Stimulated activated CD8-positive, alpha-beta memory T cell treated with anti-CD3 and anti-CD28 coated beads, Interleukin-7, amount 100 ng/mL, for 1 hour (primary cell): ENCODE measurements at places on chromosomes 1 and 21.

DNA sequence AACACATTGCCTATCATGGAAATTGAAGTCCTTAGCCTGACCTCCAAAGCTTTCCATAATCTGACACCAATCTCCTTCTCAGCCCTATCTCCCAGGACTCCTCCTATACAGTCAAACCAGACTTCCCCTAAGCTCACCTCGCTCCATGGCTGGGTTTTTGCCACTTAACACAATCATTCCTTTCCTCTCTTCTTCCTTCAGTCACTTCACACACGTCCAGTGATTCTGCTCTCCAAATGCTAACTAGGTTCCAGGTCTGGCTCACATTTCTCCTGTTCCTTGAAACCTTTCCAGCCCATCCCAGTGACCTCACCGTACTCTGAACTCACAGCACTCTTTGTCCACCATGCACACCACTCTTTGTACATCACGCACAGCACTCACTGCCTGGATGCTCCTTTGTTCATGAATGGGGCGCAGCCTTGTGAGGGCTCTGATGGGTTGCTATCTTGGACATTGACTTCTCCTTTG lies 98.4 kb downstream of the GLUL start:
- no peak for DNase-seq

DNA sequence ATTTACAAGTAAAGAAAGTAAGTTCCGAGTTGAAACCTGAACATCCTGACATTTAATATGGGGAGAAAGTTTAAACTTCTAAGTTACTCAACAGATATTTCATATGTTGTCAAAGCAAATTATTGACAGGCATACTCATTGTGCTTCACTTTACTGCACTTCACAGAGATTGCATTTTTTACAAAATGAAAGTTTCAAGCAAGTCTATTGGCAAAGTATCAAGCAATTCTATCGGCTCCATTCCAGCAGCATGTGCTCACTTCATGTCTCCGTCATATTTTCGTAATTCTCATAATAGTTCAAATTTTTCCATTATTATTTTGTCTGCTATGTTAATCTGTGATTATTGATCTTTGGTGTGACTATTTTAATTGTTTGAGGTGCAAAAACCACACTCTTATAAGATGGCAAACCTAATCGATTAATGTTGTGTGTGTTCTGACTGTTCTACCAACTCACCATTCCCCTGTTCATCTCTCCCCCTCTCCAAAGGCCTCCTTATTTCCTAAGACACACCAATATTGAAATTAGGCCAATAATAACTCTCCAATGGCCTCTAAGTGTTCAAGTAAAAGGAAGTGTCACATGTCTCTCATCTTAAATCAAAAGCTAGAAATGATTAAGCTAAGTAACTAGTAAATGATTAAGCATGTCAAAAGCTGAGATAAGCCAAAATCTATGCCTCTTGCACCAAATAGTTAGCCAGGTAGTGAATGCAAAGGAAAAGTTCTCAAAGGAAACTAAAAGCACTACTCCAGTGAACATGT lies 68.2 kb upstream of the BCL9 start:
- no peak for DNase-seq

DNA sequence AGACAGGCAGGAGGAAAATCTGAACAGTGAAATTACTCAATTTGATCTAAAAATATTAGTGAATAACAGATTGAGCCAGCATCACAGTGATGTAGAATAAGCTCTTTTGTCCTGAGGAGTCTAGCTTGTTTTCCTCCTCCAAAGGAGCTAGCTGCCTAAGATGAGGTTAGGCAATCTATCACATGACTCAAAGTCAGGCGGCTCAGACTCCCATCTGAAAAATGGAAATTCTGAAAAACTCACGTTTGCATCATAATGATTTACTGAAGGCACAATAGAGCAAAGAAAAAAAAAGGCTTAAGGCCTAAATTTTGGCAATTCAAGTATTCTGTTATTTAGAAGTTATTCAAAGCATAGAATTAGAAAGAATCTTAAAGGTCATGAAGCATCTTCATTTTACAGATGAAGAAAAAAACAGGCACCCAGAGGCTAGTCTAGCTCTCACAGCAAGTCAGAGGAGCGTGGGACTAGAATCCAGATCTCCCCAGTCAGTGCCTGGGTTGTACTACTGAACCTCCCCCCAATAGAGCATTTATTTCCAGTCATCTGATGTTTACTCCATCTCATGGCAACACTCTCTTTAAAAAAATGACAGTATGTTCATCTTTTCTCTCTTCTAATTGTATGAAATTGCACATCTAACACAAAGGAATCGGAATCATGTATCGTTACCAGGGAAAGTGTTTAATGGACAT lies 62.5 kb upstream of the ATF3 start:
- no peak for DNase-seq

DNA sequence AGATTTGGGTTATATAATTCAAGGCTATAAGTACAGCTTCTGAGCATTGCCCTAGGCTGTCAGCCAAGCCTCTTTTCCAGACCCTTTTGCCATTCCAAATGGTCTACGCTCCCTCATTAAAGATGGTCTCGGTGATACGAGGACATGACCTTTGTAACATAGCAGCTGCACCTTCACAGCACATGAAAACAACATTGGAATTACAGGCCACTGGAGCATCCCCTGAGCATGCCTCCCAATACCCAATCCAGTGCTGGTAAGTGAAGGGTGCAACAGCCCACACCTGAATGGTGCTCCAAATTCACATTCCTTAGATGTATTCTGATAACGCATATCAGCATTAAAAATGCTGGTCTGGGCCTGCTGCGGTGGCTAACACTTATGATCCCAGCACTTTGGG lies 20.1 kb upstream of the PTPRF start:
- no peak for DNase-seq

DNA sequence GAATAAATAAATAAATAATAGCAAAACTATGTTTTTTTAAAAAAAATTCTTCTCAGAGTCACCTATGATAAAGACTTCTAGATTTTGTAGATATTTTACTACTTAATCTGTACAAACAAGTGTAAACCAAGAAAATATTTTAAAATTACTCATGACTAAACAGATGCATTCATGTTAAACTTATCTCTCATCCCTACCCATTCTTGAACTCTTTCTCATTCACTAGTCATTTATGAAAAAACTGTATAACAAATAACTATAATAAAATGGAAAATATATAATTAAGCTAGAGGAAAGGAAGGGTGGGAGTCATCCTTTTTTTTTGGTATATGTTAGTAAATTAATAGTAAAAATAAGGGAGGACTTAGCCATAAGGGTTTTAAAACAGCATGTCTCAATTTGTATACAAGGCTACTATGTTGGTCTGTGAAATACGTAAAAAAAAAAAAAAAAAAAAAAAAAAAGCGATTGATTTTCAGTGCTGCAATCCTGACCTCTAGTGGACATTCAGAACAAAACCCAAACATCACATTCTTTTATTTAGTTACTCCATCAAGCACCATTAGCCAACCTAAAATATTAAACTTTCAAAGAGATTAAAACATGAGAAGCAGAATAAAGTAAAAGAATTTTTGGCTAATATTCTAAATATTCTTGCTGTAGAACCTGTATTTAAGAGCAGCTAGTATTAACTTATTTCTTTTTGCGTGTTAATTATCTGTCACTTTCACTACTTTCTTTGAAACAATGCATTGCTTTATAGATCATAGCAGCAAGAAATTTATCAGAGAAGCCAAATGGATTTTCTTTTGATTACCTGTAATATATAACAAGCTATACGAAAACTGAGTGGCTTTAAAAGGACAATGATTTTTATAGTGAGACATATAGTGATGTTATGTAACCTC lies 255.8 kb upstream of the CACYBP start:
- DNase-seq: no peak

- DNase-seq: no peak
These were observed 15.6 kb upstream of the HJV start for GRCh38 chr1:146036965-146037646.

- no peak for DNase-seq
These were observed 10.7 kb downstream of the LEPR start for GRCh38 chr1:65431111-65431705.

DNA sequence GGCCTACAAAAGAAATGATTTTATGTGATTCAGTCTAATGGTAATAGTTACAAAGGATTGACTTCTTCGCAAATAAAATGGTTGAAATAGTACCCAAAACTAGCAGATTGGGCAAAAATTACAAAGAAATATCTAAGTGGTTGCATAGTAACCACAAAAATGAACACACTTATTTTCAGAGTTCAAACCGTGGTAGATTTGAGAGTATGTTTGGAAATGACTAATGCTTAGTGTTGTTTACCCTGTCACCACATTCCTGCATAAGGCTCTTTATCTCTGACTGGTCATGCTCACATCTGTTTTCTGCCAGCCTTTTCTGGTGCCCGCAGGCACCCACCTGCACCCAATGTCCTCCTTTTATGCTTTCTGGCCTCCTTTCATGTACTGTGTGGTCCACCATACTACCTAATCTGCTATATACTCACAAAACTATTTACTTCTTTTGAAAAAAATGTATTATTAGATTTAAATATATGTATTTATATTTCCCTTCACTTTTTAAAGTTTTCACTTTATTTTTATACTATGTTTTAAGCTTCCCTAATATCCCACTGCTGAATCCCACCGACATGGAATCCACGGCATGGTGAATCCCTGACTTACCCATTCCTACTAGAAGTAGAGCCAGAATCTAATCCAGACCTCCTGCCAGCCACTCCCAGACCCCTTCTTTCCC lies 30.3 kb downstream of the PTPRC start:
- no peak for DNase-seq

GRCh38 chr1:14415396-14415795 lies 183.1 kb upstream of the KAZN start:
- DNase-seq: no peak

- no peak for DNase-seq
These were observed 33.8 kb downstream of the CLIC6 start for GRCh38 chr21:34702341-34703170.

- DNase-seq: no peak
These were observed 348.7 kb downstream of the PAPPA2 start for GRCh38 chr1:176811511-176812288.

GRCh38 chr1:241992734-241993133 lies 6.2 kb downstream of the MAP1LC3C start:
- no peak for DNase-seq

GRCh38 chr1:4745560-4745959 lies 91.2 kb downstream of the AJAP1 start:
- no peak for DNase-seq

DNA sequence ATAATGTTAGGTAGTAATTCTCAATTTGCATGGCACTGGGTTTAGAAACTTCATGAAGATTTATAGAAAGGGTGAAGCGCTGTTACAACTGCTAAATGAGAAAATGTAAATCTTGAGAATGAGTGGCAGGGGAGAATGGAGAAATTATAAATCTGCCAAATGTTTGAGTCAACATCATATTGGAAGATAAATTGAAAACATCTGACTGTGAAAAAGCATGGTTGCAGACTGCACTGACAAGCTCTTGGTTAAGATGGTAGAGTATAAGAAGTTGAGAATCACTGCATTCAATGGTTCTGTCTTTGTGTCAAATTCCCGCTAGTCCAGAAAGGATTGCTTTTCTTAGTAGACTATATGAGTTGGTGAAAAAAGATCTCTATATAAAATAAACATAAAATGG lies 113.3 kb upstream of the DUSP10 start:
- no peak for DNase-seq

DNA sequence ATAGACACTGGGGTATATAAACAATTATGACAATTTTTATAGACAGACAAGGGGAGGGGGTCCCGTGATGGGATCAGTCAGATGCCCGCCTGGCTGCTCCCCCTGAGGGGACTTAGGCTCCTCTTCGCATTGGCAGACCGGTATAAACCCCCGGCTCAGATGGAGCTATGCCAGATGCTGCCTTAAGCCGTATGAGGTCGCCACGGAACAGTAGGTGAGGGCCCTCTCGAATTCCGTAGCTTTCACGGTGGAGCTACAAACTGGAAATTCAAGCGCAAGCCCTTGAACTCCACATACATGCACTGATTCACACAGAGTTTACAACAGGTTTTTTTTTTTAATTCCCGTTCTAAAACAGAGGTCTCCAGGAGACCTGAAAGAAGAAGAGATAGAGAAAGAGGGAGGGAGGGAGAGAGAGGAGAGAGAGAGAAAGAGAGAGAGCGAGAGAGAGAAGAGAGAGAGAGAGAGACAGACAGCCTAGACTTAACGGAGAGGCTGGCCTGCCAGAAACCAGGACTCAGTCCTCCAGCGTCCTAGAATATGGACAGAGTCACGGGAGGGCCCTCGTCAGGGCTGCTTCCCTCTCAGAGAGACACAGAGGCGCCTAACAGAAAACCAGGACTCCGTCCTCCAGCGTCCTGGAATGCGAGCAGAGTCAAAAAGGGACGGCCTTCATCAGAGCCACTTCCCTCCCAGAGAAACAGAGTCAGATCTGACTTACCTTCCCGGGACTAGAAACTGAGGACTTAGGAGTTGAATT lies 24.4 kb upstream of the TMEM54 start:
- DNase-seq: no peak

GRCh38 chr1:204763773-204764427 lies 78.4 kb upstream of the LRRN2 start:
- peak; percentile 45 for DNase-seq

DNA sequence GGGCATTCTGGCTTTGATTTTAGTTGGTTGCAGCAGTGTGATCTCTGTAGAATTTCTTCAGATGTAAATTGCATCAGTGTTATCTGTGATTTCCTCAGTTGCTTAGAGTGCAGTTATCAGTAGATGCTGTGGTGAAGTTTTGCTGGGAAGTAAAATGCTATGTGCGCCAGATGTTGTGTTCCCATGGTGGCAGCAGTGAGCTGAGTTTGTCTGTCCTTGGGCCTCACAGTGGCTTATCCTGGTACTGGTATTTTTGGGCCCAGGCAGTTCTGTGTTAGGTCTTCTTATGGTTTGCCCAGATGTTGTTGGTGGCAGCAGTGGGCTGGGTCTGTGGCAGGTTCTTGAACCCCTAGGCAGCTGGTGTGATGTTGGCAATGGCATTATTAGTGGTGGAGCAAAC lies 1242.1 kb downstream of the PLA2G4A start:
- no peak for DNase-seq

- DNase-seq: no peak
These were observed 41.2 kb upstream of the FOXO6 start for GRCh38 chr1:41319807-41320711.

- DNase-seq: no peak
These were observed 402.9 kb downstream of the RWDD3 start for GRCh38 chr1:95636897-95637296.

GRCh38 chr1:36446271-36446670 lies 4.0 kb downstream of the OSCP1 start:
- DNase-seq: no peak

- DNase-seq: no peak
These were observed 42.0 kb downstream of the RHOU start for GRCh38 chr1:228777236-228777635.
